ENCODE measurements at places on chromosomes 16 and 17.

- DNase-seq, result no peak
Measured at GRCh38 chr16:60510941-60511340, 1525.3 kb downstream of the CDH8 start.

DNA sequence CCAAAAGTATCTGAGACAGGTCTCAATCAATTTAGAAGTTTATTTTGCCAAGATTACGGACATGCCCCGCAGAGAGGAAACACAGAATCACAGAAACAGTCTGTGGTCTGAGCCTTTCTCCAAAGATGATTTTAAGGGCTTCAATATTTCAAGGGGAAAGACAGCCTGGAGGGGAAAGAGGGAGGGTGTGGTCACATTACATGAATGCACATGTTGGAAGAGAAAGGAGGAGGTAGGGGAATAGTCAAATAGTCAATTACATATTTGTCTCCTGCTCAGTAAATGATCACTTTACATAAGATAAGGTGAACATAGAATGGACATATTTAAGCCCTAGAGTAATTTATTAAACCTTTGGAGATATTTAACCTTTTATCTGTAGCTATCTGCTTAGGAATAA lies 12.3 kb downstream of the UNC45B start:
- no peak for DNase-seq

DNA sequence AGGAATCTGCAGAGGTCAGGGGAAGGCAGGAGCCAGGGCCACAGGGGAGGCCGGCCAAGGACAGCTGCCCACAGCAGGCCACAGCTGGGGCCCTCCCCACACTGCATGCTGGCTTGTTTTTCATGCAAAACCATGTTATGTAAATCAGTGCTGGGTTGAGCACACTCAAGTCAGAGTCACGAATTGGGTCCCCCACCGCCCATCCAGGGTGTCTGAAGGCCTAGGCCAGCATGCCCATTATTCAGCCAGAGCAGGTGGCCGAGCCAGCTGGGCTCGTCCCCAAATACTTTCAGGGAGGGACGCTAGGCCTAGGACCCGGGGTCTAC lies 51.2 kb upstream of the TOB1 start:
- DNase-seq, result no peak

DNA sequence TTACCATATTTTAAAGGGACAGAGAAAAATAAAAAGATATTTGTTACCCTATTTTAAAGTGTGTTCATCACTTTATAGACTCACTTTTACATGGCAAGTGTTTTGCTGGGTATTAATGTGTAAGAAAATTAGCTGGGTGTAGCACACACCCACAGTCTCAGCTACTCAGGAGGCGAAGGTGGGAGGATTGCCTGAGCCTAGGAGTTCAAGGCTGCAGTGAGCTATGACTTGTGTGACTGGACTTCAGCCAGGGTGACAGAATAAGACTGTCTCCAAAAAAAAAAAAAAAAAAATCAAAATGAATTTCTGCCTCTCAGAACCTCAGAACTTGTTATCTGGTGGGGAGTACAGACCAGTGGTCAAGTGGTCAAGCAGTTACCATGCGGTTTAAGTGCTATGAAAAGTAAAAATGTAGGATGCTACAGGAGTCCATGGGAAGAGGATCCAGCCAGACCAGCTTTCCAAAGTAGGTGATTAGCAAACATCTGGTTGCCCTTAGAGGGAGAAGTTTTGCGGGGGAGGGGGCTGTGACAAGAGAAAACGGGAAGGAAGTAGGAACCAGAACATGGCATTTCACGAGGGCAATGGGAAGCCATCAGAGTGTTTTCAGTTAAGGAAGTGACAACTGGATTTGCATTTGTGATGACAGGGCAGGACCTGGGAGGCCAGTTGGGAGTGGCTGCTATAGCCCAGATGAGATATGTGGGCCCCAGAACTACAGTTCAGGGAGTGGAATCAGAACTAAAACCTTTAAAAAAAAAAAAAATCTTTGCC lies 13.9 kb downstream of the CNEP1R1 start:
- DNase-seq, result no peak

- no peak for DNase-seq
Measured at GRCh38 chr16:78566397-78567073, 467.1 kb downstream of the WWOX start.

DNA sequence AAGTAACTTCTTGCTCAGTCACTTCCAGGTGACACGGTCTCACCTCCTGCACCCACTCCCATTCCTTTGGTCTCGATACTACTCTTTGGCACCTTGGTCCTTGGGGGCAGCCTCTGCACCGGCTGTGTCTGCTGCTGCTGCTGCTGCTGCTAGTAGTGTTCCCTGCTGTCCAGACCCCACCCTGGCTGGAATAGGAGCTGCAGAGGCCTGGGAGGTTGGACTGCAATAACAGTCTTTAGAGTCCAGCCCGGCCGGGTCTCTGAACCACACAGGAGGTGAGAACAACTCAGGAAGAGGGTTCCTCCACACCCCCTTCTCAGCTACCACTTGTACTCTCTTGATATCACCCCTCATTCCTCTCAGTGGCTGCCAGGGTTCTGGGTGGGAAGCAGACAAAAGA lies 231.1 kb upstream of the NLRP1 start:
- DNase-seq, result no peak

DNA sequence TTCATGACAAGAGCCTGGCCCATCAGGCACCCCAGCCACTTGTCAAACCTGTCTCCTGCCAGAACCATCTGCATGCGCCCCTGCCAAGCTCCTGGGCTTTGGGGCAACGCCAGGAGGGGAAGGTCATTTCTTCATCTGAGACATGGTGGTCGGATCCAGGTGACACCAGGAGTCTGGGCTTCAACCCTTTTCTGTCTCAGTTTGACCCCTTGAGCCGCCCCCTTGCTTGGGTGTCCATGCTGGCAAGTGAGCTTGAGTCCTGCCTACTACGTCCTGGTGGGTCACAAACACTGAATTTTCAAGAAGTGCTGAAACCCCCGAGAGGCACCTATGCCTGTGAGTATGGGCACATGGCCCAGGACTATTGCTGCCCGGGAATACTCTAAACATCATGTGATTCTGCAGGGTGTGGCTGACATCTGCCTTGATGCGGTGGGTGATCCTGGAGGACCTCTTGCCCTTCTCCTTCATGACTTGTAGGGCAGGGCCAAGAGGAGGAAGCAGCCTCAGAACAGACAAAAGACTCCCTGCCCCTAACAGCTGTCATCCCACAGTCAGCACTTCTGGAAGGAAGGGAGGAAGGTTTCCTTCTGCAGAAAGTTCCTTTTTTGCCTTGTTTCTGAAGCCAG lies 43.4 kb downstream of the TNFRSF13B start:
- DNase-seq, result no peak

DNA sequence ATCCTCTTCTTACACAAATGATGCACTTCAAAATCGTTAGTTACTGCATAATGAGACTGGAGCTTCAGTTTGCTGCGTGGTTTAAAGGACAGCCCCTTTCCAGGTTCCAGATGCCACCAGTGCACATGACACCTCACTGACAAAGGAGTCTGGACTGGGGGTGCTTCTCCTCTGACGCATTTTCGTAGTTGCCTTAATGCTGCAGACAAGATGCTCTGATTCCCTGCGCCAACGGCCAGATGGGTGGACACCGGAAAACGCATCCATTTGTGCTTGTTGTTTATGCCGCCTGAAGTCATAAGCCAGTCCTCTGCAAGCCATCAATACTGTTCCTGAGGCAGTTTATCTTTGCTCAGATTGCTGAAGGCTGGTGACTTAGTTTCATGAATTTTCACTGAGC lies 16.0 kb downstream of the FBXO31 start:
- no peak for DNase-seq

GRCh38 chr17:61627658-61628057 lies 36.6 kb upstream of the NACA2 start:
- no peak for DNase-seq

- no peak for DNase-seq
Measured at GRCh38 chr16:67504031-67505021, 21.0 kb upstream of the AGRP start.

DNA sequence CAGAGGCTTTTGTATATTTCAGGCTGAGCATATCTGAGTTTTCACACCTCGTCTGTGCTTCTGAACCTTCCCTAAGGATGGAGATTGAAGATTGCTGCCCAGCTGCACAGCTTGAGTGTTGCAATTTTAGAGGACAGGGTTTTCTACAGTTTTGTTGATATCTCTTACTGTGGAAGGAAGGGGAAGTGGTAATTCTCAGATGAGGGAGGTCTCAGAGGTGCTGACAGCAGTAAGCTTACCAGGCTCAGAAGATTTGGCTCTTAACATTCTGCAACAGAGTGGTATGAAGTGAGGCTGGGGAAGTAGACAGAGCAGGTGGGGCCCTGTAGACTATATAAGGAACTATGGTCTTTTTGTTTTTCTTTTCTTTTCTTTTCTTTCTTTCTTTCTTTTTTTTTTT lies 45.8 kb upstream of the ARHGAP17 start:
- no peak for DNase-seq

- no peak for DNase-seq
Measured at GRCh38 chr17:74260525-74260850, 13.5 kb upstream of the DNAI2 start.

DNA sequence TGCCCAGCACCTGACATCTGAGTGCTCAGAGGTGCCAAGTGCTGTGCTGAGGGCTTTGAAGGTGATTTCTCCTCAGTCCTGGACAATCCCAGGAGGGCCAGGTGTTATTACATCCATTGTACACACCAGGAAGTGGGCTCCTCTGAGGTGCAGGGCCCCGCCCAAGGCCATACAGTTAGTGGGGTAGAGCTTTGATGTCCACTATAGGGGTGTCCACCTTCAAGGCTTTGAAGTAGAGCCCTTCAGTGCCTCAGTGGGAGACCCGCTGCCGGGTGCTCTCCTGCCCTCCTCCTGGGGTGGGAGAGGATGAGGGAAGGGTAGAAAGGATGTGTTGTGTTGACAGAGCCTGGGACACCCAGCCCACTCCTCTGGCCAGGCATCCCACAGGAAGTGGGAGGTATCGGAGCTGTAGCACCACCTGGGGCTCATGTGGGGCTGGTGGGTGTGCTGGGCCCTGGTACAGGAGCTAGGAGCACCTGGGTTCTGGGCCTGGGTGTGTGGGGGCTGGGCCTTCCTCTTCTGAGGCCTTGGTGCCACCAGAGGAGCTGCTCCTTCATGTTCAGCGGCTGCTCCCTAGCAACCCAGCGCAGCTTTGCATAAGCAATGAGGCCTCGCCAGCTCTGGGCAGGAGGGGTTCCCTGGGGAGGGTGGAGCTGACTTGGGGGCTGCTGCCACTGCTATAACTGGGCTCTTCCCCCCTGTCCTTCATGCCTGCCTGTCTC lies 7.4 kb downstream of the LASP1 start:
- no peak for DNase-seq

DNA sequence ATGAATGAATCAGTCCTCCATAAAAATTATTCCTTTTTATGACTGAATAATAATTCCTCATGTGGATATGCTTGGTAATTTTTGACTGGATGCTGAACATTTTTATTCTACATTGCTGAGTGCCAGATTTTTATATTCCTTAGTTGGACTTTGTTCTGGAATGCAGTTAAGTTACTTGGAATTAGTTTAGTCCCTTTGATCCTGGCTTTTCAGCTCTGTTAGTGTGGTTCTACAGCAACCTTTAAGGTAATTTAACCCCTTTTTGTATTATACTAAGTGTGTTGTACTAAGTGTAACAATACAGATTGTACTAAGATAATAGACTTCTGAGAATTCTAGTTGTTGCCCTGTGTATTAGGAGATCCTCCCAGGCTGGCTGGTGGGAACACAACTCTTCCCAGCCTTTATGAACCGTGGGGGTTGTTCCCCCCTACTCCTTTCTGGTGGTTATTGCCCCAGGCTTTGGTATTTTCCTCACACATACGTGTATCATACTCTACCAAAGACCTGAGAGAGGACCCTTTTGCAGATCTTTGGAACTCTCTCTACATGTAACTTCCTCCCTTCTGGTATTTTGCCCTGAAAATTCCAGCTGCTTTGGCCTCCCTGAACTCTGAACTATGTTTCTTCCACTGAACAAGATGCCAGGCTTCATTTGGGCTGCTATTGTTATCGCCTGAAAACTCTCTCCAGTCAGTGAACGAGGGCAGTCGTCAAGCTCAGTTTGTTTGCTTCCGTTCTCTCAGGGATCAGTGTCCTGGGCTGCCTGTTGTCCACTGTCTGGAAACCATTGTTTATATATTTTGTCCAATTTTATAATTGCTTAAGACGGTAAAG lies 30.5 kb downstream of the TANGO6 start:
- DNase-seq, result no peak

All from NCI-H2081 treated with DMSO at 0.1 percent for 48 hours (cell line).